Cardiac septum (tissue), 1 donor: ENCODE measurements at places on chromosomes 16 and 17. TPM values are rescaled to one million over a fixed set of nuclear protein-coding genes. Genes with fewer than 3 reads are reported as not detected.

- no peak for DNase-seq
Observed at GRCh38 chr17:61459939-61460718, 7.9 kb downstream of the TBX4 start.

- no peak for DNase-seq
Observed at GRCh38 chr16:83899272-83899897, 470 bp downstream of the MLYCD start.

The SLC43A2 gene
- total RNA-seq = 4.8 TPM

The SPATA22 gene
- not detected for total RNA-seq

The PYCARD gene
- 3.2 TPM for total RNA-seq
